Omental fat pad (tissue), 4 donors: ENCODE measurements at places on chromosomes 12 and 14. TPM values are rescaled to one million over a fixed set of nuclear protein-coding genes. Genes with fewer than 3 reads are reported as not detected.

DNA sequence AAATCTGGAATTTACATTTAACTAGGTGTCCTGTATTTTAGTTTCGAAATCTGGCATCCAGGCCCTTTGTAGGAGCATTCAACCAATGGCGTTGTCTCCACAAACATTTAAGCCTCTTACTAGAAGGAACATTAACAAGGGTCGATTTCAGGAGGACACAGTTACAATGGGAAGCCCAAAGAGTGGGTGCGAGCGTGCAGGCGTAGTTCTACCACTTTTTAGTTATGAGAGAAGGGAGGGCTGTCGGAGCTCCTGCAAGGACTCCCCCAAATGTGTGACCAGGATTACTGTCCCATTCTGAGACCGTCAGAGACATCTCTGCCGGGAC, 365 bp upstream of the ABHD4 start:
- no peak for DNase-seq

DNA sequence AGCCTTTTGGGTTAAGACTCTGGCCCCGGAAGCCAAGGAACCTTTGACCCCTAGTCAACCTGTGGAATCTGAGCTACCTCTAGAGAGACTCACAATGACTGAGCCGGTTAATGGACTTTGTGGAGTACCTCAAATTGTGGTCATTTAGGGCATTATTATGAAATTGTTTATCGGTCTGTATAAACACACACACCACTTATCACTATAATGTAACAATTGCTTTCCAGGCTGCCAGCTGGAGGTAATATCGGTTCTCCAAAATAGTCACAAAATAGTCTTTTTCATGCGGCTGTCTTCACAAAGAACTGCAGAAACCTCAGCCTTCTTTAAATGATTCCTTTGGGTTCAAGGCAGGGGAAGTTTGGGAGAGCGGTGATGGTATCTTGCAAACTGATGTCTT, 144.2 kb downstream of the DACT1 start:
- no peak for DNase-seq

The SLC4A8 gene
- 2.0 TPM for total RNA-seq

GRCh38 chr14:90344331-90345238, 12.8 kb upstream of the NRDE2 start:
- DNase-seq, result no peak

The FAM181A gene
- not detected for total RNA-seq

DNA sequence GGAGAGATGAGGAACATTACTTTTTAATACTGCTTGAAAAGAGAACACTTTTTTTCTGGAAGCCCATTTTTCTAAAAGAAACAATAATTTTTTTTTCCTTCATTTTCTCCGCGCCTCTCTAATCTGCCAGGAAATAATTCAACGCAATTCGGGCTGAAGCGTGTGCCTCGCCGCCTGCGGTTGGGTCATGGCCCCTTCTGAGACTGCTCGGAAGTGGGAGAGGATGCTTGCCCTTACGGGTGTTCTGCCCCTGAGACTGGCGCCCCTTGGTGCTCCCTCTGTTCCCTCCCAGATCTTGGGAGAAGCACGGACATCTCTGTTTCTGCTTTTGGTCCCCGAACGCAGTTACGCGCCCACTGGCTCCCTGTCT, 332 bp upstream of the TBC1D30 start:
- no peak for DNase-seq

DNA sequence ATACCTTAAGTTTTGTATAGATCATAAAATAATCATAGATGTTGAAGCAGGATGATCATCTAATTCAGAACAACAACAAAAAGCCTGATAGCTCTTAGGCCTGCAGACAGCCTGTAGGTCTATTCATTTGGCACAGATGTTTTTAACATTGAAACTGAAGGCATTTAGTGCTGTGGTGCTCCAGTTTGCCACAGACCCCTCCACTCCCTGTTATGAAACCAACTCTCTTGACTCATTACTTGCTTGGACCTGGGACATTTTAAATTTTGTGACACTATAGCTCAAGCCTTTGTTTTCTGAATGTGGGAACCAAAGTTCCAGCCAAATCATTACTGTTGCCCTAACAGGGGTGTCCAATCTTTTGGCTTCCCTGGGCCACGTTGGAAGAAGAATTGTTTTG, 9.1 kb downstream of the PRKCH start:
- no peak for DNase-seq

- DNase-seq, result no peak
Measured at GRCh38 chr12:75705749-75706711, 194.6 kb upstream of the KRR1 start.

The RAPGEF3 gene
- total RNA-seq, result 270 TPM

- DNase-seq, result no peak
Measured at GRCh38 chr12:1422604-1423315, 171.6 kb downstream of the FBXL14 start.

The SMCO3 gene
- not detected for total RNA-seq

DNA sequence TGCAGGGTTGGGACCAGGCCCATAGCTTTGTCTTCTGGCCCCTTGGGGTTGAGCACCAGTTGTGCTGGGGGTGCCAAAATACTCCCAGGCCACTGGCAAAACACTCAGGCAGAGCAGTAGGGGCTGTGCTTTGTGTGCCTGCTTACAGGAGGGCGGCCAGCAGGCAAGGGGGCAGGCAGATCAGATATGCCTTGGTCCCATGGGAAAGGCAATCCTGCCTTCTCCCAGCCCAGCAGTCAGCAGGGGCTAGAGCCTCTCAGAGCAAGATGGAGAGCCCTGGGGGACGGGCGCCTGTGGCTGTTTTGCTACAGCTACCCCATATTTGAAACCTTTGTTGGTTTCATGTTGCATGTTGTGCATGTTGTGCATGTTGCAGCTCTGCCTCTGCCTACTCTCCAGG, 36.2 kb upstream of the TMX1 start:
- no peak for DNase-seq

GRCh38 chr12:43579206-43579605, 27.2 kb upstream of the ADAMTS20 start:
- DNase-seq, result no peak

- DNase-seq, result no peak
Measured at GRCh38 chr12:47731723-47732122, 6.4 kb upstream of the ENDOU start.

GRCh38 chr14:103232031-103232808, 101.8 kb upstream of the EIF5 start:
- no peak for DNase-seq

The IL31 gene
- total RNA-seq, result not detected

The KLRD1 gene
- 2.2 TPM for total RNA-seq

The CMAS gene
- 25.9 TPM for total RNA-seq
